ENCODE measurements at places on chromosomes 5 and 9.
A peak's percentile ranks its signal among the peaks of the same experiment; 100 is the strongest.

- DNase-seq: peak; percentile 87
Observed at GRCh38 chr9:36102742-36103495, 33.6 kb upstream of the GLIPR2 start.

- DNase-seq: no peak
Observed at GRCh38 chr5:14767735-14768507, 103.4 kb downstream of the OTULIN start.

DNA sequence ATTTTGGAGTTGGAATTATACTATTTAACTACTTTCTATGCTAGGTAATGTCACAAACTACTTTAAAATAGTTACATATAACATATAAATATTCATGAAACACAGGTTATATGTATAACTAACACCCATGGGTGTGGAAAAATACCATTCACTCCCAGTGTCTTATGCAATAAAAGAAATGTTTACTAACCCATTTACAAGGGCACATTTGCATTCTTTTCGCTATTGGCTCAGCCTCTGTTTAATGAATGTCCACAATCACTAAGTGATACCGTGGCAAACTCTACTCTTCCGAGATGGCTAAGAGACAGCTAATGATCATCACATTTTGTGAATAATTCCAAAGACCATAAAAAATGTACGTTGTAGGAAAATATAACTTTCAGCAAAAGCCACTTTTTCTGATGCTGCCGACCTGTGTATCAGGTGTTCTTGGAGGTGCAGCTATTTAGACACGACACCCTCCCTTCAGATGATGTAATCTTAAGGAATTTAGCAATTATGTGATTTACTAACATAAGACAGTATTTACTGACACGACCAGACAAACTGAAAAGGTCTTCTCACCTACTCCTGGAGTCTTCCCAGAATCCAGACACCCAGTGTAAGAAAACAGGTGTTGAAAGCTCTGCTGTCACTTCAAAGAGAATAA, 121.7 kb upstream of the FAM120A start:
- DNase-seq: no peak

- DNase-seq: no peak
Observed at GRCh38 chr9:85213650-85214607, 527.8 kb downstream of the AGTPBP1 start.

DNA sequence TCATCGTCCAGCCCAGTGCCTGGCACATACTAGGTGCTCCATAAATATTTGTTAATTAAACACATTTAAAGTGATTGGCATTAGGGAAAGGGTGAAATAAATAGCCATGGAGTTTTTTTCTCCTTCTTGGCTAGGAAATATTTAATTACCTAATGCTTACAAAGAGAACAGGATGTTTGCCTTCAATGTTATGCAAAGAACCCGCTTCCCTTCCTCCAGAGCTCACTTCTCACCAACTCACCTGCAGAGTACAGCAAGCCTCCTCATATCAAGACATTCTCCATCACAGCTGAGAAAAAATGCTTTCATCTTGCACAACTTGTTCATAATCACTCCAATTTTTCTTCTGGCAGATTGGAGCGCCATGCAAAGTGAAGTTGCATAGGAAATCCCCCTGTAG, 161.7 kb upstream of the STK32A start:
- no peak for DNase-seq

Measured in WERI-Rb-1 (cell line).